ENCODE measurements at places on chromosomes 13 and 19.

DNA sequence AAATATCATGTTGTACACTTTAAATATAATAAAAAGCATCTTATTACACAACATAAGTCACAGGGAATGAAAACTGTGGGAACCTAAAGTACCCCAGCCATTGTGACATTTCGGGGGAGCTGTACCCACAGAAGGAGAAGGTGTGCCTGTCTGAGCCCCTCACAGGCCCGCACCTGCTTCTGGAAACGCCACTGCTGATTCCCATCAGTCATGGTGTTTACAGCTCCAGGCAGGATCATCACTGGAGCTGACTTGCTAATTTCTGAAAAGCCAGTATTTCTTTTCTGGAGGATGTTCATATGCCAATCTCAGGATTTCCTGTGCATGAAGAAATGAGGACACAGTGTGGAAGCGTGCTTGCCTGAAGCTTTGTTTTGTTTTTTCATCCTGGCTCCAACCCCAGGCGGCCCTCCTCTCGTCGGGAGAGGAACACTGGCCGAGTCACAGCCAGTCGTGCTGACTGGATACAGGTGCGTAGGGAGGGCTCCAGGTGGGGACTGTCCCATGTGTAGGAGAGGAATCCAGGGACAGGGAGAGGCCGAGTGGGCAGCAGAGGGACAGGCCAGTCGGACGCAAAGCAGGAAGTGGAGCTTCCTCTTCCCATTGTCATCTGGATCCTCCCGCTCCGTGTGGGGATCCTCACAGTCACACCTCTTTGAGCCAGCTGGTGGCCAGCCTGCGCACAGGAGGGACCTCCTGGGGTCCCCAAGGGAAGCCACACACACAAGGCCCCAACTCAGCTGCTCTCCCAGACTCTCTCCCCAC, 4.2 kb upstream of the ATP12A start:
- no peak for DNase-seq

DNA sequence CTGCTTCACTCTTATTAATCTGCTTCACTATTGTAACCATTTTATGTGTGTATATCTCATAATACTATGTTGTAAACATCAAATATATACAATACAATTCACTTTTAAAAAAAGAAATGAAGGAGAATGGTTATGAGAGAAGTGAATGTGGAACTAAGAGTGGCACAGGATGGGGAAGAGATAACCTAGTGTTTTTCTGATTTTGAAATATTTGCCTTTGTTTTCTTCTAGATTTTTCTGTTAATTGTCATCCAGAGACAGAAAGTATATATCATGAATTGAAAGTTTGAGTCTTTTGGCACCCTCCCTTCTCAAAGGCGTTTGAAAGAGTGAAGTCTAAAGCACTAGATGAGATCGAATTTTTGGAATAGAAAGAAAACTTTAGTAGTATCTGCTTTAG, 2.8 kb downstream of the DNAJC3 start:
- DNase-seq: no peak

GRCh38 chr13:97339988-97340749, 93.8 kb upstream of the RAP2A start:
- DNase-seq: no peak

DNA sequence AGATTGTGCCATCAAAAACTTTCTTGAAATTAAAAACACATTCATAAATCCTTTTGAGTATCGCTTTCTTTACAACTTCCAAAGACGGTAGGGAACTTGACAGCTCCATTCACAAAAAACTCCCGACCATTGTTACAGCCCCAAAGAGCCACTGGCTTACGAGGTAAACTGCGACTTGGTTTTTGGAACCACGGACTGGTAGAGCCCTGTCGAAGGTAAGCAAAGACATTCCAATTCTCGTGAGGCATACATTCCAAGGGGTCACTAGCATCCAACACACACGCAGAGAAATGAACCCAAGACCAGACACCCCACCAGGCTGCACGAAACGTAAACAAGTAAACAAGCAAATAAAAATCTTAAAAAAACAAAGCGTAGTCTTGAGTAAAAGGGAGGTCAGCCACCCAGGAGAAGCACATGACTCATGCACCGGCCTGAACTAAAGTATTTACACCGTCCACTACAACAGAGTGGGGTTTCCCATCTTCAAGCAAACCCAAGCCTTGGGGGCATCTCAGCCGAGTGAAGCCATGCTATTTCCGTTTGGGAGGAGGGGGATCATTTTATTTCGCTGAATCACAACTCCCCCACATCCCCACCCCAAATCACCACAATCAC, 1.4 kb downstream of the BRD4 start:
- peak; percentile 76 for DNase-seq

DNA sequence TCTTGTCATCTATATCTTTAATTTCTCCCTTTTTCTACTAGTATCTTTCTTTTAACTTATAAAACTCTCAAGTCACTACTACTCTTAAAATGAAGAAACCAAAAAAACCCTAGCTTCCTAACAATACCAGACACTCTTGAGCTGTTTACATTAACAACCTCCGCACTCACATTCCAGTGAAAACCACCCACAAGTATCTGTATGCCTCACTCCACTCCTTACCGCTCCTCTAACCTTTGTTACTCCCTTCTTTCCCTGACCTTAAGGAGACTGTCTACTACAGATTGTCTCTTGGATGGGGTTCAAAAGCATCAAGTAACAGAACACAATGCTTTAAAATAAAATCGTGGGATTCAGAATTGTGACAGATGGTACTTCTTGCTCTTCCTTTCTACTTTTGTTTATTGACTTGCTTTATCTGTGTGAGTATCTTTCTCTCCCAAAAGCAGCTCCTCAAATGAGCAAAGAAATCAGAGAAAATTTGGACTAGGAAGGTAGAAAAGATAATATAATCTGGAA, 110.0 kb upstream of the FBXL3 start:
- DNase-seq: no peak

DNA sequence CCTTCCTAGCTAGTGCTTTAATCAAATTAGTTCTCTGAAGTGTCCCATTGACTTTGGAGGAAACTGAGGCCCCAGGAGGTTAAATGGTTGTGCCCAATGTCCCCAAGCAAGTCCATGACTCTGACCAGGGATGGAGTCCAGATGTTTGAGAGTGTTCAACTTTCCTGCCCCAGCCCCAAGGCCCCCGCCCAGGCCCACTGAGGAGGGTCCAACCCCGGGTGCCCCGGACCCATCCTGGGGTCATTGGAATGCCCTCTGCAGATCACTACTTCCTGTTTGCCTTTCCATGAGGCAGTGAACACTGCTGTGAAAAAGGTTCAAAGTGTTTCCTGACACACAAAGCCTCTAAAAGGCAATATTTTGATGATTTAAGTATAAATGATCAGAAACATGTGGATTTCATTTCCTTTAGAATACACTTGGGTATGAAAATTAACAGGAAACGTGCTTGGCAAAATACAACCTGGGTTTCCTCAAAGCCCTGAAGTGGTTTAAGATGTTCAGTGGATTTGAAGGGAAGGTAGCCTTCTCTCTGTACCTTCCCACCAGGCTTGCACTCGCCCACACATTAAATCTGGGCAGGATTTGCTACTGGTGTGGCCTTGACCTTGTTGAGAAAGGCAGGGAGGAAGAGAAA, 335.7 kb downstream of the TSHZ3 start:
- DNase-seq: no peak

DNA sequence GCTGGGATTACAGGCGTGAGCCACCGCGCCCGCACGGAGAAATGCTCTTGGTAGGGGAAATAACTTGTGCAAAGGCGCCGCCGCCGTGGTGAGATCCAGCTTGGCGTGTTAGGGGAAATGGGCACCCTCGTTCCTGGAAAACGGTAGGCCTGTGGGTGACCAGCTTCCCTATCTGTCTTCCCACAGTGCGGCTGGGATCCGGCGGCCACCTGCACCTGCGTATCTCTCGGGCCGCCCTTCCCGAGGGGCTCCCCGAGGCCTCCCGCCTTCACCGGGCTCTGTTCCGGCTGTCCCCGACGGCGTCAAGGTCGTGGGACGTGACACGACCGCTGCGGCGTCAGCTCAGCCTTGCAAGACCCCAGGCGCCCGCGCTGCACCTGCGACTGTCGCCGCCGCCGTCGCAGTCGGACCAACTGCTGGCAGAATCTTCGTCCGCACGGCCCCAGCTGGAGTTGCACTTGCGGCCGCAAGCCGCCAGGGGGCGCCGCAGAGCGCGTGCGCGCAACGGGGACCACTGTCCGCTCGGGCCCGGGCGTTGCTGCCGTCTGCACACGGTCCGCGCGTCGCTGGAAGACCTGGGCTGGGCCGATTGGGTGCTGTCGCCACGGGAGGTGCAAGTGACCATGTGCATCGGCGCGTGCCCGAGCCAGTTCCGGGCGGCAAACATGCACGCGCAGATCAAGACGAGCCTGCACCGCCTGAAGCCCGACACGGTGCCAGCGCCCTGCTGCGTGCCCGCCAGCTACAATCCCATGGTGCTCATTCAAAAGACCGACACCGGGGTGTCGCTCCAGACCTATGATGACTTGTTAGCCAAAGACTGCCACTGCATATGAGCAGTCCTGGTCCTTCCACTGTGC, 2.4 kb downstream of the GDF15 start:
- peak; percentile 73 for DNase-seq

DNA sequence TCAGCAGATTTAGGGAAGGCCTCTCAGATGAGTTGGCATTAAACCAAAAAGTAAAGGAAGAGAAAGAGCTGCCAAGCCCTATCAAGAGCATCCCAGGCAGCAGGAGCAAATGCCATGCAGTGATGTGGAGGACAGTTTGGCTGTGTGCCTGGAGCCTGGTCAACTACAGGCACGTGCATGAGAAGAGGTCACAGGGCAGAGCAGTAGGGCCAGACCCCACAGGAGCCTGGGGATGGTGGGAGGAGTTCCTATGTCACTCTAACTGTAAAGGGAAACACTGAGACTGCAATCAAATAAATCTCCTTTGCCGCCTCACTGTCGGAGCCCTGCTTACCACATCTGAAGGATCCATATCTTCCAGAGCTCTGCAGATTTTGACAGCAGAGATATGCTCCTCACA, 240.5 kb downstream of the ENOX1 start:
- DNase-seq: peak; percentile 20

All from MG63 (cell line).